ENCODE measurements at places on chromosomes 12 and 14. TPM values are rescaled to one million over a fixed set of nuclear protein-coding genes. Genes with fewer than 3 reads are reported as not detected.

Gene PIWIL1
- polyA plus RNA-seq, result not detected

Gene GALNT6
- 45.2 TPM for polyA plus RNA-seq

Gene TRIM9
- polyA plus RNA-seq, result not detected

Gene C12orf60
- polyA plus RNA-seq, result 1.8 TPM

Gene TSPAN9
- polyA plus RNA-seq, result 25.5 TPM

Gene SERPINA1
- polyA plus RNA-seq, result 389 TPM

Data from small intestine (tissue), 16 donors.